ENCODE measurements at places on chromosomes 4 and X.

DNA sequence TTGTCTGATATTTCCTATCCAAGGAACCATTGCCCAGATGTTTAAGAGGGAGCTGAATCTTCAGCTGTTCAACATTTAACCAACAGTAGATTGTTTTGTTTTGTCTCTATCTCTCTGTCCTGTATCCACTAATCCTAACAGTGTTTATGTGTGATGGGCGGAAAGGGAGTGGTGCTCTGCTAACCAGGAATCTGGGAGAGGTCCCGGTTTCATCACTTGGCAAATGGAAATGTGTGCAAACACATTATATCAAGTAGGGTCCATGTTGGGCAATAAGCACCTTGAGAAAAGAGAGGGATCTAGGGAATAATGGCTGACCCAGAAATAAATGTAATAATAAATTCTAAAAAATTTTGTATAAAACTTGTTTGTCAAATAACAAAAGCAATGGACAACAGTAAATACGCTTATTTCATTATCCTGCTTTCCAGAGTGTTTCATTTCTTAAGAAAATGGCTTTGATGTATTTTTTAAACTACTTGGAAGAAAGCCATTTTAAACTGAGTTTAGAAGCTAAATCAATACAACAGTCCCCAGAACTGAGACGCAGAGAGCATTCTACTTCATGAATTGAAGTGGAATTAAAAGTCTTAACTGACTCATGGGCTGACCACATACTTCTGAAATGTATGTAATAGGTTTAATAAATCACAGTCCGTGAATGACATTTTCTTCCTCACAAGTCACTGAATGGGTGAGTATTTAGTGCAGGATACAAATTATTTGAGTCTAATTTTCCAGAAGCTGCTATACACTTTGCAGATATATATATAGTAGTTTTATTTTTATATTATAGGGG is 55.8 kb downstream of the EMCN start:
- no peak for DNase-seq

DNA sequence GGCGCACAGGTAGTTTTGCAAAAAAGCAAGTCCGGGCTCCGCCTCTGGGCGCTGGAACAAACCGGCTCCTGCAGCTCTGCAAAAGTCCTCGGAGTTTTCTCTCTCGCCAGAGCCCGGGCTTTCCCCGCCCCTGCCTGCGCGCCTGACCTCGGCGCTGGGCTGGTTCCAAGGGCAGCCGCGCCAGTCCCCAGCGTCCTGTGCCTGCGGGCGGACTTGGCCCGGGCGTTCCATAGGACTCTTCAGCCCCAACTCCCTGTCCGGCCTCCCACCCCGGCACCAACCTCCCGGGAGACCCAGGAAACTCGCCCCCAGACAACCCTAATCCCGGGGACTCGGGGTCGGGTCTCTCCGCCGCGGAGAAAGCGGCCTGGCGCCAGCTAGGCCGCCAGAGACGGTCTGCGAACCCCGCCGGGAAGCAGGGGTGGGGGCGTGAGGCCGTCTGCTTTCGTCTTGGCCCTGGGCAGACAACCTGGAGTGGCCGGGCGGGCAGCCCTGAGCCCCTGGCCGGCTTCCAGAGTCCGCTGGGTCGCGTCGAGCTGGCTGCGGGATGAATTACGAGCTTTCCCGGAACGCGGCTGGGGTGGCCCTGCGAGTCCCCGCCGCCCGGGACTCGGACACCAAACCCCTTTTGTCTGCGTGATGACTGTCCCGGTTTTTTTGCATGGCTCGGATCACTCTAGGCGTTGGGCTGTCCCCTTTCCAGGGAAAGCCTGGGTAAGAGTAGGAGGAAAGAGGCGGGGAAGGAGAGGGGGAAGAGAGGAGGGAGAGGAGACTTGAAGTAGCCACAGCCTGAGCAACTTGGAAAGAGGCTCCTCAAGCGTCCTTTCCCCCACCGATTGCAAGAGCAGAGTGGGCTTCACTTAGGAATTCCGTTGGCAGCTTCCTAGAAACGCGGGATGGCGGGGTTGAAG is 916 bp downstream of the MXRA5 start:
- peak; percentile 60 for DNase-seq

- peak; percentile 58 for DNase-seq
Measured at GRCh38 chr4:48329976-48330375, 11.4 kb upstream of the SLAIN2 start.

DNA sequence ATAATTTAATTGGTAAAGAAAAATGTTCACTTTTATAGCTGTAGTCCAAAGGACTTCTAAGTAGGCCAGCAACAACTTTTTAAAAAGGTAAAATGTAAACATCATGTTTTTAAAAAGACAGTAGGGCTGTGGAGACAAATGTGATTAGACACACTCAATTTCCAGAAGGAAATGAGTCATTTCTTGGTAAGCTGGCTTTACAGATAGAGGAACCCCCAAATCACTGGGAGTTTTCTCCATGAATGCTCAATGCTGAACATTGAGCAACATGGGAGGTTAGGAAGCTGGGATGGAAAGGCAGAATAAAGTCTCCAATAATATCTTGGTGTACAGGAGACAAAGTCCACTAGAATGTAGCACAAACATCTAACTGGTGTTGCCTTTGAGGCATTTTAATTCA is 121.3 kb downstream of the NWD2 start:
- DNase-seq: no peak

DNA sequence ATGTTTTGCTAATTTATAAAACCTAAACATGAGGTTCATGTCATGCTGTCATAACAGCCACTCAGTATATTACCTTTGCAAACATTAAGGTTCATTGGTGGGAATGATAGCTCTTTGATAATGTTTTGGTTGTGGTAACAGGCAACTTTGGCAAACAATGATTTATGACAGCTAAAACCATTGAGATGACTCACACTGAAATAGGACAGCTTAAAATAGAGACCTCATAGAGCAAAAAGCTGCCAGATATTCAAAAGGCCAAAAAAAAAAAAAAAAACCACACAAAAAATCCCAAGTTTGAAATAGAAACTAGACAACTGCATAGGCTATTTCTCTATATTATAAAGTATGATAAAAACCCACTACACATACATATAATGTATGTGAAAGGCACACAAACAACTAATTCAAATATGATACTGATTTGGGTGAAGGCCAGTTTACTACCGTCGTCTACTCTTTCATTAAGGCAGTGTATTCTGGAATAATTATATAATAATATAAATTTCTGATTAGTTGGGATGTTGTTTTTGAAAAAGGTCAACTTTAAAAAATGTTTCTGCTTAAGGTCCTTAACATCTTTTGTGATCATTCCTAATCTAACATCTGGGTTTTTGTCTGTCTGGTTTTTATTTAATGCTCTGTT is 646.0 kb upstream of the PITX2 start:
- peak; percentile 5 for DNase-seq

GRCh38 chr4:140681201-140681600 is 75.0 kb downstream of the TBC1D9 start:
- no peak for DNase-seq

DNA sequence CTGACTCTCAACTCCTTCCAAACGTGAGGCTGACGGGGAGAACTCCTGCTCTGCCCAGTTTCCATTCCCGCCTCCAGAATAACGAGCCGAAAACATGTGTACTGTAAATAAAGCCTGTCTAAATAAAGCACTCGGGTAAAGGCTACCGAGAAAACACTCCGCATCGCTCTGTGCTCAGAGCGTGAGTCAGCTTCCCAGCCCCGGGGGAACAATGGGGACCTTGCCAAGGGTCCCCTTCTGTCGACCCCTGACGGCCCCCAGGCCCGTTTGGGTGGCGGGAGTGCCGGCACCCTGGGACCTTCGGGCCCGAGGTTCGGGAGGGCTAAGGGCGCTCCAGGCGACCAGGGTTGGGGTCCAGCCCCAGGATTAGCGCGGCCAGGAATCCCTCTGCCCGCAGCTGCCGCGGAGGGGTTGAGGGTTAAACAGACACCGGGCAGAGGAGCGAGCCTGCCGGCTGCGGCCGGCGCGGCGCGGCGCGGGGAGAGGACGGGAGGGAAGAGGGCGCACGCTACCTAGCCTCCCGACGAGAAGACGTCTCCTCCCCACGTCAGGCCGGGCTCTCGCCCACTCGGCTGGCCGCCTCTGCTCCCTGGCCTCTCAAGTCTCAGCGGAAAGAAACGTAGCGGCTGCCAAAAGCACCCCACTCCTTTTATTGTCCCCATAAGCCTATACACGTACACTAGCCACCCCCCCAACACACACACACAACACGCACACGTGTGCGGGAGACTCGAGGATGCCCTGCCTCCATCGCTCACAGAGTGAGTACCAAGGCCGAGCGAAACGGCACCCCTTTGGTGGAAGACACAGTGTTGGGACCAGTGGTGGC is 85.5 kb downstream of the BCOR start:
- DNase-seq: peak; percentile 77

- no peak for DNase-seq
Measured at GRCh38 chrX:20637351-20637750, 370.6 kb upstream of the RPS6KA3 start.

DNA sequence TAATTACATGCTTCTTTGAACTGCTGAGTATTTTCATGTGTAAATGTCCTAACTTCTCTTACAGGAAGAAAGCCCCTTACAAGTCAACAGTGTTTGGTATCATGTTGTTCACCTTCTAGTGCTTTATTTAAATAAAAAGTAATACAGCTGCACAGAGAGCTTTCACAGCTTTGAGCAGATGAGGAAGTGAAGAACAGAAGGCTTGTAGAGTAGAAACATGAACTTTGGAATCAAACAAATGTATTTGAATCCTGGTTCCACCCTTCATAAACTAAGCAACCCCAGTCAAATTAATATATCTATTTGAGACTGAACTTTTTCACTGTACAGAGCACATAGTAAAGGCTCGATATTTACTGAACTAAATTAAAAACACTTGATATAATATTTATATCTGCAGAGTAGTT is 120.5 kb downstream of the CAMK2D start:
- DNase-seq: no peak

DNA sequence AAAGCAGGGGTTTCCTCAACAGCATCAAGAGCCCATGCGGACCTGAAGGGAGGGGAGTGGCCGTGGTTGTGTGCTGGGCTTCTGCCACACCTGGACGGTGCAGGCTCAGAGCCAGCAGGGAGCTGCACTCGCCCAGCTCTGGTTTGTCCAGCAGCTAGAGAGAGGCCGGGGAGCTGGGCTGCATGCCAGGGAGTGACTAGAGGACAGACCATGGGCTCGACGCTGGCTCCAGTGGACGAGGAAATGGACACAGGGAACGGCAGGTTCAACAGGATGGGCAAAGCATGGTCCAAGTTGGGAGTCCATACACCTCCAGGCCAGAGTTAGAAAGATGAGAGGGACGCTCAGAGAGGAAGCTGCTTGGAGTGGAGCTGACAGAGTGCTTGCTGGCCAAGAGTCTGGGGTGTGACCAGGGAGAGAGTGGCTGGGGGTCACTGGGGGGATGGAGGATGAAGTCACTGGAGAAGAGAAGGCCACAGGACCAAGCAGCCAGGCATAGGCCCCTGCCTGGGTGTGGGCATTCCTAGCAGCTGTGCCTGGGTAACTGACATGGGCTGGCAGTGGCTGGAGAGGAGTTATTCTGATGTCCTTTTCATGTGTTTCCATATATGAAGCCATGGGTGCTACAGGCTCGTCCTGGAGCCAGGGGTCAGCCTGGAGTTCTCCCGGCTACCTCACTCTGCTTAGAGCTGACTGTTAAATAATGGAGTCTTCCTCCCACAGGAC is 42.8 kb downstream of the HTT-AS start:
- DNase-seq: no peak

GRCh38 chr4:86181585-86181984 is 178.3 kb downstream of the MAPK10 start:
- no peak for DNase-seq

DNA sequence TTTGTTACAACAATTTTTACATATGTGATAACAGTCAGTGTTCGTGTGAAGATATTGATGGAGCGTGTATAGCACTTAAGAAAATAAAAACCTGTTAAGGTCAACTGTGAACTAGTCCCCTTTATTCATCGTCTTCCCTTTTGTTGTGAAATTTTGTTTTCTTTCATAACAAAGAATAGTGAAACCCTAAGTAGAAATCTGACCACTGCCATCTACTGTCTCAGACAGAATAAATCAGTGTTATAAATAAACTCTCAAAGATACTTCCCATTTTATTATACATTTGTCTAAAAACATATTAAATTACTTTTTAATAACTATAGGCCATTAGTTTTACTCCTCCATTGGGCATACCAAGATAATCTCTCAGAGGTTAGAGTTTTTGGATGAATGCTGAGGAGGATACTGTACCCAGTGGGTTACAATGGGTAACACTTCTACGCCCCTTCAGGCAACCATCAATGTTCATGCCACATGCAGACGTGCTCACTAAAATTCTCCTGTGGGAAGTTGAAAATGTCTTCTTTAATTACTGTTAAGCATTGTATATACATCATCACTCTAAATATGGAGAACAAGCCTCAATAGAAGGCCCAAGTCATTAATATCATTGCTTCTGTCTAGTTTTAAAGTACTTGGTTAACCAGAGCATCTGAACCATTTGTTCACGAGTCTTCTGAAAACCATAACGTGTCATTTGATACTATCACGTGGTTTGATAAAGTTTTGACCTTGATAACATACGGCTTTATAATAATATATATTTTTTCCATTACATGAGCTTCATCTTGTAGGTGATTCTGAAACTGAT is 171.2 kb downstream of the TMA16 start:
- no peak for DNase-seq

DNA sequence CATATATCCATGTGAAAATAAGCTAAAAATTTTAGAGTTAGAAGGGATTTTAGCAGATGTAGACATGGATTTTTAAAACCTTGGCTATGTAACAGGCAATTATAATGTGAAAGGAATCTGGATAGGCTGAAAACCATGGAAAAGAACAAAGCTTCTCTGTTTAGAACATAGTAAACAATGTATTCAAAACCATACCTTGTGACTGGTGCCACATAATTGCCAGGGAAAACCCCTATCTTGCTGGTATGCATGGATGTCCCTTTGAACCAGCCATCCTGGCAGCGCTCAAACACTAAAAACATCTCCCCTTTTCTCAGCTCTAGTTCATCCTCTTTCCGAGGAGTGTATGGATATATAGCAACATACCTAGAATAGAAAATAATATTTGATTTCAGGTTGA is 110.6 kb upstream of the CBR4 start:
- DNase-seq: no peak

GRCh38 chr4:19743115-19743638 is 508.5 kb upstream of the SLIT2 start:
- no peak for DNase-seq

DNA sequence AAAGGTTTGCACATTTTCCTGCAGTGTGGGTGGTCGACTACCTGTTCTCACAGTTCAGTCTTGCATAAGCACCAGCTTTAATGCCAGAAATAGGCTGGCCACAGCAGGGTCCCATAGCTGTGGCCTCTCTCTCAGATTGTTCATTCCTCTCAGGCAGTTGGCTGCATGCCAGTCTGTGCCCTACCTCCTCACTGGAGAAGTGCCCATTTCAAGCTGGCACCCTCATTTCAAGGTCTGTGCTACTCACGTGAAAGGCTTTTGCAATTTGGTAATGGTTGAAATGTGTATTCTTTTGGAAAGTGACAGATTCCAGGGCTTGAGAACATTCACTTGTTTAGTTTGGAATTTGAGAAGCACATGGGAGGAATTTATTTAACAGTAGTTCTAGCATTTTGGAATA is 28.9 kb upstream of the MTMR1 start:
- DNase-seq: no peak

- no peak for DNase-seq
Measured at GRCh38 chr4:16072168-16072567, 11.7 kb downstream of the PROM1 start.

Measured in AG08396 (cell line).